ENCODE measurements at places on chromosomes 7 and 10.
A peak's percentile ranks its signal among the peaks of the same experiment; 100 is the strongest.

GRCh38 chr10:22894714-22895113 is 33.1 kb upstream of the ARMC3 start:
- no peak for DNase-seq

DNA sequence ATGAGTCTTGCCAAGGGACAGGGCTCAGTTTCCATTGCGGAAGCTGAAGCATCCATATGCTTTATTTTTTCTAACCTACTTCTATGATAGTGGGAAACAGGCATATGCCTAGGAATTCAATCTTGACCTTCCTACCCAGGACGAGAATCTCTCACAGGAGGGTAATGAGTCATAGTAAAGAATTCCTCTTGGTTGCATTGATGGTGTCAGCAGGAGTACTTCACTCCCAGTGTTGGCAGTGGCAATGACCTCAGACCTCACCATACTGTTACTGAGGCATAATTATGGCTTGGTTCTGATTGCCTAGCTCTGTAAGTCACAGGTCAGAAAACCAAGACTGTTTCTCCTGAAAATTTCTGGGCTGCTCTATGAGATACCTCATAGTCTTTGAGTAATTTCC is 552.9 kb downstream of the ARL4A start:
- DNase-seq = no peak

DNA sequence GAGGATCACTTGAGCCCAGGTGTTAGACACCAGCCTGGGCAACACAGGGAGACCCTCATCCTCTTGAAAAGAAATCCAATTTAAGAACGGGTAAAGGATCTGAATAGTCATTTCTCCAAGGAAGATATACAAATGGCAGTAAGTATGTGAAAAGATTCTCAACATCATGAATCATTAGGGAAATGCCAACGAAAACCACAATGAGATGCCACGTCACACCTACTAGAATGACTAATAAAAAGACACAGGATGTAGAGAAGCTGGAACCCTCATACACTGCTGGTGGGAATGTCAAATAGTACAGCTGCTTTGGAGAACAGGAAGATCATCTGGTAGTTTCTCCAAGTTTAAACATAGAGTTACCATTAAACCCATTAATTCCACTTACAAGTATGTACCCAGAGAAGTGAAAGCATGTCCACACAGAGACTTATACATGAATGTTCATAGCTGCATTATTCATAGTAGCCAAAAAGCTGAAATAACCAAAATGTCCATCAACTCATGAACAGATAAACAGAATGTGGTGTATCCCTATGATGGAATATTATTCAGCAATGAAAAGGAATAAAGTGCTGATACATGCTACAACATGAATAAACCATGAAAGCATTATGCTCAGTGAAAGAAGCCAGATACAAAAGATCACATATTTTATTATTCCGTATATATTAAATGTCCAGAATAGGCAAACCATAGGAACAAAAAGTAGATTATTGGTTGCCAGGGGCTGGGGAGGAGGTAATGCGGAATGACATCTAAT is 13.1 kb upstream of the ZMIZ2 start:
- no peak for DNase-seq

- DNase-seq = no peak
Observed at GRCh38 chr10:5043716-5044115, 40.1 kb upstream of the AKR1C2 start.

- DNase-seq = peak; percentile 23
Observed at GRCh38 chr7:72925546-72926120, 738 bp downstream of the POM121 start.

DNA sequence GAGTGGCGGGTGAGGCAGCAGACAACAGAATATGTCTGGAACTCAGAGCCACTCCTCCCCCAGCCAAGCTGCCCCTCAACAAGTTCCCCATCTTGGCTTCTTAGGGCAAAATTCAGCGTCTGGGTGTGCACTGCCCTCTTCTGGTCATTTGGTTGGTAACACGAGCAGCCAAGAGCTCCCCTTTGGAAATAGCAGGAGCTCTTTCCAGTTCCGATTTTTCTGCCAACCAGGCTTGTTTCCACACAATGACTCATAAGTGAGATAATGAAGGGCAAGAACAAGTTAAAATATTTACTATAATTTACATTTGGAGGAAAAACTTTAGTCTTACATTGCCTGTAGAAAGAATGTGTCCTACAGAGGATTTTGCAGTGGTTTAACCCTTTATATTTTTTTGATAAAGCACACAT is 70.5 kb downstream of the ADCYAP1R1 start:
- DNase-seq = no peak

- no peak for DNase-seq
Observed at GRCh38 chr7:94048755-94049154, 44.6 kb upstream of the BET1 start.

GRCh38 chr7:143381427-143382125 is 431 bp downstream of the ZYX start:
- DNase-seq = no peak

DNA sequence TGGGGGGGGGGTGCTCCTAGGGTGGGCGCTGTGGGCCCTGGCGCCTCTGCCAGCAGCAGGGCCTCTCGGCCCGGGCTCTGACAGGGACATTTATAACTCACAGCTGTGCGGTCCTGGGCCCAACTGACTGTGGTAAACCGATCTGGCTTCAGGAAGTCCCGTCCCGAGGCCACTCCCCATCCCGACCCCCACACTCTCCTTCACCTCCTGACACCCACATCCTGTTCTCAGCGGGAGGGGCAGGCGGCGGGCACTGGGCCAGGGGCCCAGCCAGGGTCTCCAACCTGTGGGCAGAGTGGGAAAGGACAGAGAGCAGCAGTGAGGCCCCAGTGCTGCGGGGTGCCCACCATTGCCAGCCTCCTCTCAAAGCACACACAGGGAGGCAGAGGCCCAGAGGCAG is 69.1 kb downstream of the ZMIZ1 start:
- peak; percentile 85 for DNase-seq

DNA sequence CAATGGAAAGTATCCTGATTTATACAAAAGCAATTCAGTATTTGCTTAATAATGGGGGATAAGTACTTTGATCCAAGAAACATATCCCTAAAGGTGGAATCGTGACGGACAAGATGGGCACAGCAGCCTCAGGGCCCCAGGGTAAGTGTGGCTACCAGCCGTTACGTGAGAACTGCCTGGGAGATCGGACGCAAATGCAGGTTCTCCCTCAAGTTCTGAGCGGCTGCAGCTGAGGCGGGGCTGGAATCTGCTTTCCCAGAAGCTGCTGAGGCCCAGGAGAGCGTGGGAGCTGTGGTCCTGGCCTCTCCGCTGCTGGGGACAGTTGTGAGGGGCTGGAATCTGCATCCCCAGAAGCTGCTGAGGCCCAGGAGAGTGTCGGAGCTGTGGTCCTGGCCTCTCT is 13.5 kb downstream of the FOXL3 start:
- no peak for DNase-seq

GRCh38 chr10:127979045-127979444 is 72.1 kb downstream of the PTPRE start:
- no peak for DNase-seq

- no peak for DNase-seq
Observed at GRCh38 chr7:34240417-34240816, 335.1 kb downstream of the BMPER start.

DNA sequence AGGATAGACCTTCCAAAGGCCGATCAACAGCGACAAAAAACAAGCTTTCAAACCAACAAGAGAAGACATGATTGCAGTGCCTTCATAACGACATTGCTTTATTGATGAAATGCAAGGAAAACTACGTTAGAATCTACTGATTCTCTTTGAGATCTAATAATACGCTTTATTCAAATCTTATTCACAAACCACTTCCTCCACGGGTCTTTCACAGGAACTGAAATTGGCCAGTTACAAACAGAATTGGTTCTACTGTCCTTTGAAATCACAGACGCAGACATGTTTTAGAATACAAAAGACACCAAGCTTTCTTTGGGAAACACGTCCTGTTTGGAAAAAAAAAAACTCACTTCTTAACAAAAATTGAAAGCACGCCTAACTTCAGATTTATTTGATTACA is 74.7 kb upstream of the SEPHS1 start:
- DNase-seq = no peak

DNA sequence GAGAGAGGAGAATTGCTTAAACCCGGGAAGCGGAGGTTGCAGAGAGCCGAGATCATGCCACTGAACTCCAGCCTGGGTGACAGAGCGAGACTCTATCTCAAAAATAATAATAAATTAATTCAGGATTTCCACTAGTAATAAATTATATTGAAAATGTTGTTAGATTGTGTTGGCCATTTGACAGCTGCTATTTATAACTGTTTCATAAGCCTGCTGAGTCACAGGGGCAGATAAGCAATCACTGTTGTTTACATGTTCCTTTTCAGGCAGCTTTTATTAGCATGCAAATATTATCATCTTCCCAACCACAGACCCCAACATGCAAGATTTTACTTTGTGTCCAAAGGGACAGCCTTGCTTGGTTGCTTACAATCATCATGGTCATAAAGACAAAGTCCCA is 49.5 kb upstream of the ZNF138 start:
- DNase-seq = no peak
